Left colon (tissue), 2 donors: ENCODE measurements at places on chromosomes 4 and X.

GRCh38 chr4:77043507-77044136 lies 32.2 kb downstream of the CCNI start:
- no peak for DNase-seq

DNA sequence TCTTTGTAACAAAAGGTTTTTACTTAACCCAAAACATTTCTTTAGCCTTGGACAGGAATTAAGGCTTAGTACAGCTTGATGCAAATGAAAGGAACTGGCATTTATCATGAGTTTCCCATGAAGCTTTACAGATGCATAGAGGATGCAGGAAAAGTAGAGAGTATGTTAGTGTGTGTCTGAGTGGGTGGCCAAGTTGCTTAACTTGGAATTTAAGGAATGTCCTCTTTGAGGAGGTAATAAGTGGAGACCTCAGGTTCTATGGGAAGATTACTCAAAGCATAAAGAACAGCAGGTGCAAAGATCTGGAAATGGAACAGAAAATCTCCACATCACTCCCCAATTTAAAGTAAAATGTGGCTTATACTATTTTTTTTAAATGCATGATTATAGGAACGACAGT lies 457.9 kb downstream of the KCNIP4 start:
- no peak for DNase-seq

GRCh38 chrX:115968436-115969252 lies 201.9 kb upstream of the AGTR2 start:
- peak; percentile 44 for DNase-seq

DNA sequence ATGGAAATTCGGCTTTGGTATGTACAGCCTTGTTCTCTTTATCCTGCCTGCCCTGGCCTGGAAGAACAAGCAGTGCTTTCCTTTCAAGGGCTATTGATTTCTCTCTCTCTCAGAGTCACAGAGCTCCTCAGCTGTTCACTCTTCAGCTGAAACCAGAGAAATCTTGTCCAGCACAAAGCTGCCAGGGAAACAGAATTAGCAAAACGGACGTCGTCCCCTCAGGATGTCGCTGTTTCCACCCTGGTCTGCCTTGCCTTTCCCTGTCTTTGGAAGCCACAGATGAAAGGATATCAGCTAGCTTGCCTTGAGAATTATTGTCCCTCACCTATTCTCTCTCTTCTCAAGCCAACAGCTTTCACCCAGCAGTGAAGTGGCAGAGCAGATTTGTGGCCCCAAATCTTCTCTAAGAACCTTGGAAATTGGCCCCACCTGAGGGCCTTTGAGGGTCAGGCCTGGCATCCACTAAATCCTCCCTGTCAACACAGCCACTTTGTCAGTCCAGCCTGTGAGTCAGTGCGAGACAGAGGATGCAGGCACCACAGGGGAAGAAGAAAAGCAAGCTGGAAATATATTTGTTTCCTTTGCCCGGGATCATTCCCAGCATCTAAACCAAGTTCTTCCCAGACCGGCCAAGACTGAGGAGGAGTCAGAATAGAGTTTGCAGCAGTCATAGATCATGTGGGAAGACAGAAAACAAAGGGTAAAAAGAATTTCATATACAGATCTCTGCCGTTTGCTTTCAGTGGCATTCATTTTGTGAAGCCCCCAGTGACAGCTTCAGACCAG lies 63.8 kb upstream of the MTM1 start:
- no peak for DNase-seq

GRCh38 chr4:682490-683172 lies 6.3 kb downstream of the SLC49A3 start:
- DNase-seq, result no peak

- DNase-seq, result no peak
Measured at GRCh38 chr4:26015133-26015651, 101.2 kb downstream of the SMIM20 start.

GRCh38 chr4:11359591-11359990 lies 69.1 kb downstream of the HS3ST1 start:
- no peak for DNase-seq

- DNase-seq, result no peak
Measured at GRCh38 chrX:23497919-23498318, 163.3 kb downstream of the PTCHD1 start.

GRCh38 chr4:39037491-39037825 lies 5.2 kb upstream of the TMEM156 start:
- DNase-seq, result no peak

DNA sequence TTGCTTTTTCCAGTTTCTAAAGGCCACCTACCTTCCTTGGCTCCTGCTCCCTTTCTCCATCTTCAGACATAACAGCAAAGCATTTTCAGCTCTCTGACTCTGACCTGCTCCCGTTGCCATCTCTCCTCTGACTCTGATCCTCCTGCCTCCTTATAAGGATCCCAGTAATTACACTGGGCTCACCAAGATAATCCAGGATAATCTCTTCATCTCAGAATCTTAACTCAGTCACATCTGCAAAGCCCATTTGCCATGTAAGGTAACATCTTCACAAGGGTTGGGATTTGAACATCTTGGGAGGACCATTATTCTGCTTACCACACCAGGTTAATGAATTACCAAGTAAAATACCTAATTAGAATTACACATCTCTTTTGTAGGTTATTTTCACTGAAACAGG lies 41.3 kb upstream of the MAGED1 start:
- no peak for DNase-seq

- no peak for DNase-seq
Measured at GRCh38 chr4:182578402-182578801, 335.2 kb downstream of the TENM3 start.

DNA sequence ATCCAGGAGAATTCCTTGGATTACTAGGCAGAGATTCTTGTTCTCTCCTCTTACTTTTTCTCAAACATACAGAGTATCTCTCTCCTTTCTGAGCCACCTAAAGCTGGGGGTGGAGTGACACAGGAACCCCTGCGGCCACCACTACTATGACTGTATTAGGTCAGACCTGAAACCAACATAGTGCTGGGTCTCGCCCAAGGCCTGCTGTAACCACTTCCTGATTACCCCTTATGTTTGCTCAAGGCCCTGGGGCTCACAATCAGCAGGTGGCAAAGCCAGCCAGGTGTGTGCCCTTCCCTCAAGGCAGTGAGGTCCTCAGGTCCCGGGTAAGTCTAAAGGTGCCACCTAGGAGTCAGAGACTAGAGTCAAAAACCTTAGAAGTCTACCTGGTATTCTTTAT lies 166.4 kb downstream of the PARM1 start:
- peak; percentile 70 for DNase-seq

DNA sequence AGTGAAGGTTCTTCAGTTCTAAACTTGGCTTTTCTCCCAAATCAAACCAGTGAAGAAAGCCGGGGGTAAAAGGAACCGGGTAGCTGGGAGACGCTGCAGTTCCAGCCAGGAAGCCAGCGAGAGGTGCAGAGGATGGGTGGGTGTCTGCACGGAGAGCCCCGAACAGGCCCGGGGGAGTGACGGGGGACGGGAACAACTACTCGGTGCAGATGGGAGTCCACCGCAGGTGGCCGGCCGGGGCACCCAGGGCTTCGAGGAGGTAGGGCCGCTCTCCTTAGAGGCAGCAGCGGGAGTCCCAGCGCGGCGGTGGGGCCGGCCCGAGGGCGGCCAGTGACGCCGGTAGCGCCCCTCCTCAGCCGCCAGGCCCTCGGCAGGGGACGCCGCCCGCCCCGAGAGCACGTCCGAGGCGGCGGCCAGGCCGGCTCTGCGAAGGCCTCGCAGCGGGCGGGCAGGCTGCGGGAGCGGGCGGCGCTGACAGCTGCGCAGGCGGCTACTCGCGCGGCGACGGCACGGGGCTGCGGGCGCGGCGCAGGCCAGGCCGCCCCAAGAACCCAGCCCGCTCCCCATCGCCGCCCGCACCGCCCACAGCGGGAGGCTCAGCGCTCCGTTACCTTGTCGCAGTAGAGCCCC lies 449 bp downstream of the FBXL5 start:
- DNase-seq, result peak; percentile 60

DNA sequence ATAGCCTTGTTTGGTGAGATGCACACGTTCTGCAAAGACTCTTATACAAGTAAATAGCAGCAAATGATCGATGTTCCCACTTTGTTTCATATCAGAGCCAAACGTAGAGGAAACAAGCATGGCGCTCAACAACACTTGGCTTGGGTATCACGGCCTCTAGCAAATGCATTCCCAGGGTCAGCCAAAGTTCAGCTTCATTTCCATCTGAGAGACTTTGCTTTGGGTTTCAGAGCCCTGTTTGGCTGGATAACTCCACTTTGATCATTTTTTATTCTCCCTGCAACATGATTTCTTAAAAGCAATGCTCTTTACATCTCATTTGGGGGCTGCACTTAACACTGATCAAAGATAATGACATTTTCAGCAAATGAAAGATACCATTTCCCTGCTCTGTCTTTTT lies 199.2 kb upstream of the FAM9B start:
- no peak for DNase-seq

- DNase-seq, result no peak
Measured at GRCh38 chr4:127143460-127144195, 489.1 kb upstream of the INTU start.

GRCh38 chrX:79524642-79525041 lies 157.5 kb upstream of the ITM2A start:
- DNase-seq, result no peak

DNA sequence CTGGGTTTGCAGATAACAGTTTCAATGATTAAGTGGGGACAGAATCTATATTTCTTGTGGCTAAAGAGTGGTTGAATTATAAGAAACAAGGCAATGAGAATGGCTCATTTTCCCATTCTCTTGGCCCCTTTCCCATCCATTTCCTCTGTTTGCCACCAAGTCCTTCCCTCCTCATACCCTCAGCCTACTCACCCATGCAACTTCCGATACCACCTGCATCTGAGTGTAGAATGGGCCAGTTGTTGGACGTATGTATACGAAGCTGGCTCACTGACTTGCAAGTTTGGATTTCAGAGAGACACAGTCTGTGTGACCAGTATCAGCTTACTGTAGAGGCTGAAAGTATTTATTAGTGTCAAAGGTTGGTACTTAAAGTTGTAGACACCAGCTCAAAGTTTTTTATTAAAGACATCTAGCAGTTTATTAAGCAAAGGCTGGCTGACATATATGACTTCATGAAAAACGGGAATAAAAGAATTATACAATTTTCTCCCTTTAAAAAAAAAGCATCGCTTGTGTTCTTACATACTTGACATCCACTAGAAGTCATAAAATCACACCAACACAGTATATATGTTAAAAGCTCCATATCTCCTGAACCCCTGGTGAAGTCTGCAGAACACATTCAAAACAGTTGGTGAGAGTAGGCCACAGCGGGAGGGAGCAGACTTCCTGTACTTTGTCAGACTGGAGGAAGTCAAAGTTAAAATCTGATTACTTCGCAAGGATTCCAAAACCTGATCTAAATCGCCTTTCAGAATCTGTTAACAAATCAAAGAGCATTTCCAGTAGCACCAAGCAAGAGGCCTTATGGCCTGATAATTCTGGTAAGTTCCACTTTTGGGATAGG lies 22.4 kb upstream of the STIM2 start:
- no peak for DNase-seq

DNA sequence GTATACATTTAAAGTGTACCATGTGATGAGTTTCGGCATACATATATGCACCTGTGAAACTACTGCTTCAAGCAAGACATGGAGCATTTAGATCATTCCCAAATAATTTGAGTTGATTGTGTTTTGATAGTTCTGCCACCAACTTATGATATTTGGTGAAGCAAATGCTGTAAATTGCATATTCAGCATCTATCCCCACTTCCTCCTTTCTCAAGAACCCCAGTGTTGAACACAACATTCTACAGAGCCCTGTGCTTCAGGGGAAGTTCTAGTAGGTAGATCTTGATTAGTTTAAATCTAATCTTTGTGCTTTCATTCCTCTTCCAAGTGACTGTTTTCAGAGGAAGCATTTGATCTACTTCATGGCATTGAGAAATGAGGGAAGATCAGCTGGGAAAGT lies 5.4 kb upstream of the SHROOM3 start:
- no peak for DNase-seq

DNA sequence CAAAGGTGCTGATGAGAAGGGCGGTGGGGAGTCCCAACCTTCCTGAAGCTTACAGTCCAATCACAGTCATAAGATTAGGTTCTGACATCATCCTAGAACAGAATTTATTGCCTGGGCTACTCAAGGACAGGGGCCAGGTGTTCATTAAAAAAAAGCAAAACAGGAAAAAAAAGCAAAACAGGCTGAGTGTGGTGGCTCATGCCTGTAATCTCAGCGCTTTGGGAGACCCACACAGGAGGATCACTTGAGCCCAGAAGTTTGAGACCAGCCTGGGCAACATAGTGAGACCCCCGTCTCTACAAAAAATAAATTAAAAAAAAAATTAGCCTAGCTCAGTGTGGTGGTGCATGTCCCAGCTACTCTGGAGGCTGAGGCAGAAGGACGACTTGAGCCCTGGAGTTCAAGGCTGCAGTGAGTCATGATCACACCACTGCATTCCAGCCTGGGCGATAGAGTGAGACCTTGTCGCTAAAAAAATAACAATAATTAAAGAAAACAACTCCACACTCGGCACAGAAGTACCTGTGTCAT lies 3.0 kb downstream of the RAB9A start:
- no peak for DNase-seq

- DNase-seq, result no peak
Measured at GRCh38 chr4:68693325-68694075, 23.0 kb upstream of the UGT2B15 start.

DNA sequence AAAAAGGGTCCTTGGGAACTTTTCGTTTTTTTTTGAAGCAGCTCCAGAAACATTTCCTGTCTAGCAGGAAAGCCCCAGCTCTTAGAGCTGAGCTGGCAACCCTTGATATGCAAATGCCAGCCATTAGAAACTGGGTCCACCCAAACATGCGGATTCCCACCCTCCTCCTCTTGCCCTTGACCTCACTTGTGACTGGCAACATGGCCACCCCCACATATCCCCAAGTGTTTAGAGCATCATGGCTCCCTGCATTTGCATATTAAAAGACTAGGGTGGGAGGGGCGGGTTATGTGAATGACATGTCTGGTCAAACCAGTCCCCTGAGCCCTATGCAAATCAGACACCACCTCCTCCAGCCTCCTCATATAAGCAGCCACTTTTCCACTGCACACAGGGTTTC lies 671.1 kb downstream of the FAT4 start:
- no peak for DNase-seq

DNA sequence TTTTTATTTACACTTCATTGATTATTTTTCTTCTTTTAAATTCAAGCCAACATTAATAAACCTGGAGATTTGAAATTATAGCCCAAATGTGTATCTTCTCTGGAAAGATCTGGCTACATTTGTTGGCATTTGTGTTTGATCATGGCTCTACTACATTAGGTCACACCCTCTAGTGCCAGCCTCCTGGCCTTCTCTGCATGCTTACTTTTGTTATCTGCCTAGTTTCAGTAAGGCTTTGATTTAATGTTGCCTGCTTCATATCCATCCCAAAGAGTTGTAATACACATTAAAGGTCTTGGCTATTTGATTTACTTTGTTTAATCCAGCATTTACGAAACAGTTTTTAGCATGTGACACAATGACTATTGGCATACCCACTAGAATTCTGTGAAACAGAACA lies 224.5 kb downstream of the TRAM1L1 start:
- no peak for DNase-seq

DNA sequence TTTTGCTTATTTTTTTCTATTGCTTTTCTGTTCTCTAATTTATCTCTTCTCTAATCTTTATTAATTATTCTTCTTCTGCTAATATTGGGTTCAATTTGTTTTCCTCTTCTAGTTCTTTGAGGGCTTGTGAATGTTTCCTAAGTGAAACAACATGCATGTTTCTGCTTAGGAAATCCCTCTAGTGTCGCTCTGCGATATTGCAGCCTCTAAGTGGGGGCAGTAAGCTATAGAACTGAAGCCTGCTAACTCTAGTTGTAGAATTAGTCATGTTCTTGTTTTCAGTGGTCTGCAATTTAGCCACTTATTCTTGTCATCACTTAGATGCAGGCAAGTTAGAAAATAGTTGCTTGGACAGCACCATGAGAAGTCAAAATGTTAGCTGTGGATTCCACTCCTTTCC lies 222.6 kb downstream of the SPIN4 start:
- peak; percentile 5 for DNase-seq
